ENCODE measurements at places on chromosomes 7 and 10.

- DNase-seq, result no peak
Measured at GRCh38 chr10:103168438-103168837, 24.6 kb downstream of the NT5C2 start.

GRCh38 chr10:103548581-103549348, 55.3 kb downstream of the NEURL1 start:
- DNase-seq, result no peak

DNA sequence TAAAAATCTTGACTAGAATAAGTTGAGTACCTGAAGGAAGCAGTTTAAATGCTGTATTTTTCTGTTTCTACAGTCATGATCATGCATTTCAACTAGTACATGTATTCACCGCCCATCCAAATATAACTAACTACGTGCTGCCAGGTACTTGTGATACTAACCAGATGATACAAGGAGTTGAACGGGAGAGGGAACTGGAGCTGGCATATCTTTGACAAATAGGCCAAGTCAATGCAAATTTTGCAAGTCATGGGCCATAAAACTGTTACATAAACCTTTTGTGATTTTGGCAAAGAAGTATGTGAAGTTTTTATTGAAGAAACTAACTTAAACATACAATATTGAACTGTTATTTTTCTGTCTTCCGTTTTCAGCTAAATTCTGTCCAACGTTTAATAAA, 14.5 kb downstream of the NUP42 start:
- no peak for DNase-seq

- DNase-seq, result no peak
Measured at GRCh38 chr10:23610626-23611307, 171.9 kb downstream of the OTUD1 start.

- no peak for DNase-seq
Measured at GRCh38 chr10:54903745-54904144, 102.7 kb upstream of the PCDH15 start.

DNA sequence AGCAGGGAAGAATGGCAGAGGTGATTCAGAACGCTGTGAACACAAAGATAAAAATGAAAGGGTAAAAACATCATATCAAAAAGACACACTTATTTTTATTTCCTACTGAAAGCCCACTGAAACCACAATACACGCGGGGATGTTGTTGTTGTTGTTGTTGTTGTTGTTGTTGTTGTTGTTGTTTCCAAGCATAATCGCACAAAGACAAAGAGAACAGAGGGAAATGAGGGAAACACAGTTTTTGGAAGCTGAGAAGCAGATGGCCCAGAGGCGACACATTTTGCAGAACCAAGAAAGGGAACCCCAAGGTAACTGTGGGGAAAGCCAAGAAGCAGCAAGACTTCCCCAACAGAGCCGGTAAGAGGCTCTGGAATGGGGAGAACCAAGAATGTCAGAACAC, 113.9 kb downstream of the PARD3 start:
- DNase-seq, result no peak

DNA sequence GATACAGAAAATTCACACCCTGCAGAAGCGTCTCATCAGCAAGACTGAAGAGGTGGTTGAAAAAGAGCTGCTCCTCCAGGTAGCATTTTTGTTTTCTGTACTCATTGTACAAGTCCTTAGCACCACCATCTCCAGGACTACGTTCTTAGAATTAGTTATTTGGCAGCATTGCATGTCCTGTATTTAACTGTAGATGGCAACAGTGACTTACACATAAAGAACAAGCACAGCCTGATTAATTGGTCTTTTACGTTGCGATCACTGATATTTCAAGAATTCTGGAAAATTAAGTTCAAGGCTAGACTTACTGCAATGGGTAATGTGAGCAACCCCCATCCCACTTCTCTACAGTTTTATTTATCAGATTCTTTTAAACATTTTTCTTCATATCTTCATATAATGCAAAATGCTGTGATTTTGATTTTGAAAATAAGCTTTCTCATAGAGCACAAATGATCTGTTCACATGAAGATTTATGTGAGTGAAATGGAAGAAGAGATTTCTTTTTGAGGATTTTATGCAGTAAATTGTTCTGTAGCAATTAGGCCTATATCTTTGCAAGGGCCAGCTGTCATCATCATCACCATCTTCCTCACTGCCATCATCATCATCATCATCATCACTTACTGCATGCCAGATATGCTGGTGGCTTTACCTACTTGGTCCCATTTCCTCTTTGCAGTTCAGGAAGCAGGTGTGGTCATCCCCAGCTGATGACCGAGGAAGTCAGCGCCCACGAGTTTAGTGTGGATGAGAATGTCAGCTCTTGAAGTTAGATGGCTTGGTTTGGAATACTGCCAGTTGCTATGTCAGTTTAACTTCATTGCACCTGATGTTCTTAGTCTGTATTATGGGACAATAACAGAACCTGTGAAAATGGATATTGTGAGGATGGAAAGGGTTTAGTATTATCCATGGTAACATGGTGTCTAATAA, 53.4 kb downstream of the CFAP58 start:
- peak; percentile 17 for DNase-seq

- DNase-seq, result no peak
Measured at GRCh38 chr7:76220185-76221057, 18.7 kb downstream of the SRRM3 start.

- no peak for DNase-seq
Measured at GRCh38 chr7:128108641-128109423, 77.6 kb upstream of the LRRC4 start.

- DNase-seq, result no peak
Measured at GRCh38 chr7:128835790-128836641, 5.8 kb downstream of the FLNC start.

- DNase-seq, result no peak
Measured at GRCh38 chr7:148746135-148746534, 47.4 kb downstream of the CUL1 start.

GRCh38 chr10:18294633-18295032, 154.4 kb downstream of the CACNB2 start:
- DNase-seq, result no peak

DNA sequence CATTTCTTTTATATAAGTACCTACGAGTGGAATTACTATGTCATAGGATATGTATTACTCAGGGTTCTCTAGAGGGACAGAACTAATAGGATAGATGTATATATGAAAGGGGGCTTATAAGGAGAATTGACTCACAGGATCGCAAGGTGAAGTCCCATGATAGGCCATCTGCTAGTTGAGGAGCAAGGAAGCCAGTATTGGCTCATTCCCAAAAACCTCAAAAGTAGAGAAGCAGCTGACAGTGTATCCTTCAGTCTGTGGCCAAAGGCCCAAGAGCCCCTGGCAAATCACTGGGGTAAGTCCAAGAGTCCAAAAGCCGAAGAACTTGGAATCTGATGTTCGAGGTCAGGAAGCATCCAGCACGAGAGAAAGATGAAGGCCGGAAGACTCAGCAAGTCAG, 59.8 kb downstream of the GALNT17 start:
- DNase-seq, result no peak

GRCh38 chr10:126749015-126749655, 78.6 kb upstream of the C10orf90 start:
- peak; percentile 50 for DNase-seq

- no peak for DNase-seq
Measured at GRCh38 chr7:48139459-48139858, 31.8 kb upstream of the ABCA13 start.

- DNase-seq, result no peak
Measured at GRCh38 chr7:159149488-159149887, 4.8 kb upstream of the VIPR2 start.

DNA sequence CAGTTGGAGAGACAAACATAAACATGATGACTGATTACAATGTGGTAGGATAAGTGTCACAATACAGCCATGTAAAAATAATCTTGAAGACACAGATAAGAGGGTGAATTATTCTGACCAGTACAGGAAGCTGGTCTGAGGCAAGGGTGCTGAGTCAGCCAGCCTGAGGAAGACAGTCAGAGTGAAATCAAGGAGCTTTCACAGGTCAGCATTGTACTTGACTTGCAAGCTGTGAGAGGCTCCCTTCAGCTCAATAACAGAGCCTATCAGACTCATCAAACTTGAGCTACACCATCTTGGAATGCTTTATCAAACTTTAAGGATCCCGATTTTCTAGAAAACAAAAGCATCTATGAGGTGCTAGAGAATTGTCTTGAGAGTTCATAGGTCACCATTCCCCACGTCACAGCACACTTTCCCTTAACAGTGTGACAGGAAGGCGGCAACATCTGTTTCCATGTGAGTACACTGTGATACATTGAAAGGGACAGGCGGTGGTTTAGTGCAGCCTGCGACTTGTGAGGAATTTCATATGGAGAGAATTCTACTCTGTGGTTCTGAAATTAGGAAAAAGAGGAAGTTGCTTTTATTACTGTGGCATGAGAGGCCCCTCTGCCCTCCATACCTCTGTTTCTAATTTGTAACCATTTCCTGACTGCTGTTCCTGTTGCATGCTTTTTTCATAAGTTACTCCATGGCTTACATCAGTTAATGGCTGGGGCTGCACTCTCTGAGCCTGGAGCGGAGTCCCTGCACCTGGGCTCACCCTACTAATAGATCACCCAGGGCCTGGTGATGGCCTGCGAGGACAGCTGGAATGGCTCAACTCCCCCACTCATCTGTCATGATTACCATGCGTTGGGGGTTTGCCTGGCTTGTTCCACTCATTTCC, 417.1 kb downstream of the SUGCT start:
- peak; percentile 25 for DNase-seq

Measured in right renal pelvis (tissue), 4 donors.